ENCODE measurements at places on chromosomes 3 and 15.

DNA sequence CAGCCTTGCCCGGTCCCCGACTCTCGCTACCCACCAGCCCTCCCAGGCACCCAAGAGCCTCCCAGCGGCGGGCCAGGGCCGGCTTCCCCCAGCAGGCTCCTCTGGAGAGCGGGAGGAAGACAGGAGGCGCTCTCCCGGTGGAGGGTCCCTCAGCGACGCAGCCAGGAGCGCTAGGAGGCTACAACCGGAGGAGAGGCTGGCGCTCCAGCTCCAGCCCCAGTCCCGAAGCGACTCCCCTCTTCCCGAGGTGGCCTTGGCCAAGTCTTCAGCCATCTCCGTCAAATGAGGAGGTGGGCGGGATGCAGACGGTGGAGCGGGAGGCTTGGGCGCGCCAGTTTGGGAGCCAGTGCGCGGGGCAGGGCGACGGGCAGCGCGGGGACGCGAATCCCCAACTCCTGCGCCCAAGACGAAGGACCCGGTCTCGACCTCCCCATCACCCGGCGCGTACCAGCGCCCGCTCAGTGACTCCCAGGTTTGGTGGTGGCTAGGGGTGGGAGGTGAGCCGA is 722 bp downstream of the CHRNA3 start:
- no peak for DNase-seq

DNA sequence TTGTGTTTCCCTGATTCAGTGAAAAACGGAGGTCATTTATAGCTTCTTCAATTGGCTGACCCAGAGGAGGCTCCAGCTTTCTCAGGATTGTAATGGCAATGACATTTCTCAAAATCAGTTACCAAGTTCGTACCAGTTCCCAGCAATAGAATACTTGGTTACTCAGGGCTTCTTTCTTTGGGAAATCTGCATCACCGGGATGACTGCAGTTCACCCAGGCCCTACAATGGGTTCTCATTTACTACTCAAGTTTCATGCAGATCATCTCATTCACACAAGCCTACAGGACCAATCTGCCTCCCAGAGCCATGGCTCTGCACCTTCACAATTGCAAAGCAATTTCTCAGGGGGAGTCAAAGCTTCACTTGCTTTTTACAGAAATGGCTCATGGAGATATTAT is 109.6 kb downstream of the FHIT start:
- DNase-seq: no peak

DNA sequence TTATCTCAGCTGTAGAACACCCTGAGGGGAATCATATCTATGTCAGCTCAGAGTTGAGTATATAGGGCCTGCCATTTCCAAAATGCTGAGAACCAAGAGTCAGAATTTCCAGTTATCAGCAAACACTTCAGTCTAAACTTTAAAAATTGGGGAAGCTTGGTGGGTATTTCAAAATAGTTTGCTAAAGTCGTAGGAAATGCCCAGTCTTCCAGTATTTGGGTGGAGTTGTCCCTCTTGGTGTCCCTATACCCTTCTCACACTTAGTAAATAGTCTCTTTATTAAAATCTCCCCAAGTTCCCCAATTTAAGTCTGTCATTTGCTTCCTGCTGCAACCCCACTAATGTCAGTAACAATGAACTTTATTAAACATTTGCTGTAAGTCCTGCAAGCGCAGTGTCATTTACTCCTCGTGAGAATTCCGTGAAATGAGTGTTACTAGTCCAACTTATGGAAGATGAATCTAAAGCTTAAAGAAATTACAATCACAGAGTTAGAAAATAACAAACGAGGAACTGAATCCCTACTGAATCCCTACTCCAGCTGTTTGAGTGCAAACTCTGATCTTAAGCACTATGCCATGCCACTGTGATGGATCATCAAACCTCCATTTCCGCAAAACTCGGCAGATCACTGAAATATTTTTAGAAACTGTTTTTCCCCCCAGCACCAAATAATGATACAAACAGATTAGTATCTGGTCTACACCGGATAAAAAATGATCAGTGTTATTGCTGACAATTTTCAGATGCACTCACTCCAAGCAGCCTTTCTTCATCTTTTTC is 341.7 kb upstream of the PROK2 start:
- no peak for DNase-seq

DNA sequence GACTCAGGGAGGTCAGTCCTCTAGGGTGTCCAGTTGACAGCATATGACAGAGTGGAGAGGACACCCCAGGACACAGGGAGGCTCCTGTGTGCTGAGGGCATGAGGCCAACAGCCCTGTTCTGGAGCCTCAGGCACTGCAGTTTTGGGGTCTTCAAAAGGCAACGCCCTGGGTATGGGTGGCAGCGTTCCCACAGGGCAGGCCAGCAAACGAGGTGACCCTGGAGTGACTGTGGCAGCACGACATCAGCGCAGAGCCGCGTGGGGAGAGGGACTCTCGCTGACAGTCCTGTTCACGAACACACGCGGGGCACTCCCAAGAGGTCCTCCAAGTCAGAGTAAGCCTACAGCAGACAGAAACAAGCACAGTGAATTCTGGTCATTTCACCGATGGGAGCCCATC is 41.4 kb upstream of the VPS8 start:
- DNase-seq: no peak

- no peak for DNase-seq
These were observed 23.9 kb downstream of the MED12L start for GRCh38 chr3:151109286-151109800.

- DNase-seq: no peak
These were observed 119.9 kb upstream of the RAP2B start for GRCh38 chr3:153042088-153042487.

DNA sequence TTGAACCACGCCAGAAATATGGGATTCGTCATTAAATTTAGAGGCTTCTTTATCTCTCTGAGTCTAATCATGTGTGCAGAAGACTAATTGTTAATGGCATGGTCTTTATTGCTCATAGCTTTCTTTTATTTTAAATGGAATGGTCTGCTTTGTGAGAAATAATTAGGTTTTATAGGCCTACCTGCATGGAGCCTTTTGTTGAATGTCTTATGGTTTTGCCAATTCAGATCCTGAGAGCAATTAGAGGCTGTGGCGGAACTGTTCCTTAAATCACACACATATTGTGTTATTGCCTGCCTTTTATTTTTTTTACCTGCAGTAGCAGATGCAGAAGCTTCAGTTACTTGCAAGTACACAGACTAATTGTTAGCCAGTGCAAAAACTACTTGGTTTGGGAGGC is 306.2 kb downstream of the NLGN1 start:
- DNase-seq: no peak

DNA sequence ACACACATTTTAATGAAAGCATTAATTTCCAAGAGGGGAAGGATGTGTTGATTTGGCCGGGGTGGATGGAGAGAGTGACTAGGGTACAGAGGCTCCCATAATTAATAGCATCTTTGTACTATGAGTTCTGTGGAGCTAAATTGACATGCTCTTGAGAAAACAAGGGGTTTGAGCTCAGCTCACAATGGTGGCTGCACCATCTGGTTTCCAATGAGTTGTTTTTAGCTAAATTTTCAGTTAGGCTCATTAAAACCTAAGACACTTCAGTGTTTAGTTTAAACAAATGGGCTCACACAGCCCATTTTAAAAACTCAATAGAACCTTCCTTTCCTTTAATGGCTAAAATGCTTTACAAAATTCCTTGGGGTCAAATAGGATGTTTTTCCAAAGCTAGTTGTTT is 199.7 kb downstream of the TNIK start:
- no peak for DNase-seq

GRCh38 chr3:98796334-98796733 is 33.2 kb downstream of the ST3GAL6 start:
- DNase-seq: no peak

GRCh38 chr15:48409623-48410022 is 78.4 kb downstream of the DUT start:
- no peak for DNase-seq

- DNase-seq: no peak
These were observed 20.8 kb upstream of the APH1B start for GRCh38 chr15:63256433-63257274.

- DNase-seq: no peak
These were observed 176.4 kb upstream of the UBE2E1 start for GRCh38 chr3:23629181-23629894.

DNA sequence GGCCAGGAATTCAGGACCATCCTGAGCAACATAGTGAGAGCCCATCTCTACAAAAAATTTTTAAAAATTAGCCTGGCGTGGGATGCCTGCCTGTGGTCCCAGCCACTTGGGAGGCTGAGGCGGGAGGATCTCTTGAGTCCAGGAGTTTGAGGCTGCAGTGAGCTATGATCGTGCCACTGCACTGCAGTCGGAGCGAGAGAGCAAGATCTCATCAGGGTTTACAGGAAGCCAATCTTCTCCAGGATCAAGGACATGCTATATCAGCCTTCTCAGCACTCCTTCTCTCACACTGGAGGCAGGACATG is 451 bp upstream of the STOML1 start:
- no peak for DNase-seq

GRCh38 chr15:91821458-91821857 is 32.0 kb upstream of the SLCO3A1 start:
- no peak for DNase-seq

DNA sequence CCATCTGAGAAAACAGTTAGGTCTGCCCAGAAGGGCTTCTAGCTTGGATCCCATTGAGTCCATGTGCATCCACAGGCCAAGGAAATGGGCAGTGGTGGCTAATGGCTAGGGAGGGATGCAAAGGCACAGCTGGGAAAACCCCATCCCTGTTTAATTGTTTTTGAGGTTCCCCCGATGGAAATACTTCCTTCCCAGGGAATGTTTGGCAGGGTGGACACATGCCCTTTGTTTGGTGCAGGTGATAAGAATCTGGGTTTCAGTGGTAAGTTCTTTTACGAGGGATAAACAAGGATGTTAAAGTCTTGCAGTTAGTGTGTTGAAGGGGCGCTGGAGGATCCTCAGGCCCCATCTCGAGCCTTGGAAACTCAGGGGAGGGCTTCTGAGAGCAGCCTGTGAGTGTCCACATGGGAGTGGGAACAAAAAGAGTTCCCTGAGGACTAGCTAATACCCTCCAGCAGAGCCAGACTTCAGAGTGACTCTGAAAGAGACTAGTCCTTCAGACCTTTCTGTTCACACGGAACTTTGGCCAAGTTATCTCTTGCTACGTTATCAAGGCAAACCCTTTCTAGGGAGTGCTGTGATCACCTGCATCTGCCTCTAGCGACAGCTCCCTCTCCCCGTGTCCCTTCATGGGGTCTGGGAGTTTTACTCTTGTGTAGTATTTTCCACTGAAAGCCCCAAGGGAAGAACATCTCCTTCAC is 17.4 kb downstream of the PTPRG start:
- DNase-seq: no peak
